ENCODE measurements at places on chromosomes 1 and 21.

- DNase-seq = no peak
Observed at GRCh38 chr1:78035121-78035520, 10.6 kb upstream of the GIPC2 start.

DNA sequence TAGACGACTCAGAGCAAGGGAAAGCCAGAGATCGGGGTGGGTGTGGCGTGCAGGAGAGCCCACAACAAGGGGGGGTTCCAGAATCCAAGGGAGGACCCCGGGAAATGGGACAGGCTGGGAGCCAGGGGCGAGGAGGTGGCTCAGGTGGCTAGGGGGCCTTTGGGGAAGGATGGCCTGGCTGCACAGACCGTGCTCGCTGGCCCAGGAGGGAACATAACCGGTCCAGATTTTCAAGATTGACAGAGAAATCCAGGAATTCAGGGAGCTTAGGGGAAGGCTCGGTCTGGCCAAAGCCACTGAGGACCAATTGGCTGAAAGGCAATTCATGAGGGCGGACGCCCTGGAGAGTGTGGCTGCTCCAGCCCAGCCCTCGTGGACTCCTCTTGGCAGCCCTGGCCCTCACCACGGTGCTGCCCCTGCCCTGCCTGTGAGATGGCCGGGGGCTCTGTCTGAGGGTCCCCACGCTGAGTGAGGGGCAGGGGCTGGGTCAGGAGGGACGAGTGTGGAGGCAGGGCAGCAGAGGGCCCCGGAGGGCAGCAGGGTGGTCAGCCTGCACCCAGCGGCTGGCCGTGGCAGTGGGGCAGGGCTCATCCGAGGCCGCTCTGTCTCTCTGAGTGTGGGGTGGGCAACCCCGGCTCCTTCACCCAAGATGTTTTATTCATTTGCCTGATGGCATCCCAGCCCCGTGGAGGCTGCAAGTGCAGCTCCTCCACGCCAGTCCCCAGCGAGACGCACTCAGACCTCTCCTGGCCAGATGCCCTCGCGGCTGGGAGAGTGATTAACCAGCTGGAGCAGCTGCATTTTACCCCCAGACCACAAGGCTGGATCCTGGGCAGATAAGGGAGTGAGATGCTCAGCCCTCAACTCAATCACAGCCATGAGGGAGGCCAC, 5.6 kb upstream of the LRRC3 start:
- peak; percentile 18 for DNase-seq

GRCh38 chr1:229068270-229068987, 202.5 kb upstream of the RAB4A start:
- DNase-seq = peak; percentile 74

DNA sequence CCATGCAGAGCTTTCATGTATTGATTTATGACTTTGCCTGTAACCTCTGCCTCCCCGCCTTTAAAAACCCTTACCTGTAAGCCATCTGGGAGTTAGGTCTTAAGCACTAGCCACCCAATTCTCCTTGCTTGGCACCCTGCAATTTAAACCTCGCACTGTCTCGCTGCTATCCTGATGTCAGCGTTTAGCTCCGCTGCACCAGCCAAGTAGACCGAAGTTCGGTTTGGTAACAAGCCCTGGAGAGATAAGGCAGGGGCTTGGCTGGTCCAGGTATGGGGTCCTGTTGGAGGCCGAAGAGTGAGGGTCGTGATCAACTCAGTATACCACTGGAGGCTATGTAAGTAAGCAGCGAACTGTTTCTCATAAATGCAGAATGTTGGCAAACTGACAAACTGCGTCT, 64.4 kb downstream of the GALNT2 start:
- DNase-seq = no peak

GRCh38 chr1:148161053-148161901, 9.2 kb upstream of the NBPF11 start:
- DNase-seq = no peak

DNA sequence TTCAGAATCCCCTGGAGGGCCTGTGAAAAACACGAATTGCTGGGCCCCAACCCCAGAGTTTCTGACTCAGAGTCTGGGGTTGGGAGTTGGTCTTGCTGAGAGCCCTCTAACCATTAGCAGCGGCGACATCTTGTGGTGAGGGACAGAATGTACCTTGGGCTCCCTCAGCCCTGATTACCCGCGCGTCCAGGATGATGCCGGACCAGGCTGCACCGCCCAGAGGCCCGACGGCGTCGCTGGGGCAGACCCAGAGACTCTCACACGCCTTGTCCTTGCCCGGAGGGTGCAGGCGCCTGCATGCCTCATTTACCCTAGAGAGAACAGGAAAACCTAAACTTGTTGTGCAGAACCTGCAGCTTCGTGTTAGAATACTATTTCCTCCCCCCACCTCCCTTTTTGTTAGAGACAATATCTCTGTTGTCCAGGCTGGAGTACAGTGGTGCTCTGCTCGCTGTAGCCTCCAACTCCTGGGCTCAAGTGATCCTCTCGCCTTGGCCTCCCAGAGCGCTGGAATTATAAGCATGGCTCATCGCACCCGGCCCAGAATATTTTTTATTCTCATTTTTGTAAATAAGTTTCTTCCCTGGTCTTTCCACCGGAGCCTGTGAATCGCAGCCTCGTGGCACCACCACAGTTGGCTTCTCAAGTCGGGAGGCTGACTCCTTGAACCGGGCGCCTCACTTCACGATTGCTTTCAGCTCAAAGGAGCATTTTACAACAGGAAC, 22.2 kb upstream of the RD3 start:
- DNase-seq = peak; percentile 95

All from hematopoietic multipotent progenitor cell treated with erythropoietin and hydrocortisone succinate and interleukin-3 and kit ligand, for 6 days (in vitro differentiated cells).